Lower lobe of right lung (tissue), 2 donors: ENCODE measurements at places on chromosomes 5 and 9. TPM values are rescaled to one million over a fixed set of nuclear protein-coding genes. Genes with fewer than 3 reads are reported as not detected.
A peak's percentile ranks its signal among the peaks of the same experiment; 100 is the strongest.

Gene HAPLN1
- total RNA-seq = 0.21 TPM

Gene ADAMTSL2
- total RNA-seq = 10.1 TPM

Gene FOXD4
- 0.32 TPM for total RNA-seq

Gene RNF183
- not detected for total RNA-seq

- no peak overlapping the region for H3K4me3 ChIP-seq
- peaks cover 94% of the 10 kb centered on the region for H3K4me1 ChIP-seq
- H3K27ac ChIP-seq = peak overlapping the region; percentile 76
- no peaks in the 10 kb centered on the region for H3K27me3 ChIP-seq
- DNase-seq = peak; percentile 59
- H3K36me3 ChIP-seq = peaks cover 4% of the 10 kb centered on the region
These were observed 27.5 kb downstream of the B4GALT1 start for GRCh38 chr9:33139421-33140228.

GRCh38 chr5:76294573-76294972 lies 108.5 kb upstream of the IQGAP2 start:
- no peak overlapping the region for H3K4me3 ChIP-seq
- H3K36me3 ChIP-seq = no peaks in the 10 kb centered on the region
- DNase-seq = no peak
- peaks cover 15% of the 10 kb centered on the region for H3K4me1 ChIP-seq
- H3K27ac ChIP-seq = no peak overlapping the region
- no peaks in the 10 kb centered on the region for H3K27me3 ChIP-seq

DNA sequence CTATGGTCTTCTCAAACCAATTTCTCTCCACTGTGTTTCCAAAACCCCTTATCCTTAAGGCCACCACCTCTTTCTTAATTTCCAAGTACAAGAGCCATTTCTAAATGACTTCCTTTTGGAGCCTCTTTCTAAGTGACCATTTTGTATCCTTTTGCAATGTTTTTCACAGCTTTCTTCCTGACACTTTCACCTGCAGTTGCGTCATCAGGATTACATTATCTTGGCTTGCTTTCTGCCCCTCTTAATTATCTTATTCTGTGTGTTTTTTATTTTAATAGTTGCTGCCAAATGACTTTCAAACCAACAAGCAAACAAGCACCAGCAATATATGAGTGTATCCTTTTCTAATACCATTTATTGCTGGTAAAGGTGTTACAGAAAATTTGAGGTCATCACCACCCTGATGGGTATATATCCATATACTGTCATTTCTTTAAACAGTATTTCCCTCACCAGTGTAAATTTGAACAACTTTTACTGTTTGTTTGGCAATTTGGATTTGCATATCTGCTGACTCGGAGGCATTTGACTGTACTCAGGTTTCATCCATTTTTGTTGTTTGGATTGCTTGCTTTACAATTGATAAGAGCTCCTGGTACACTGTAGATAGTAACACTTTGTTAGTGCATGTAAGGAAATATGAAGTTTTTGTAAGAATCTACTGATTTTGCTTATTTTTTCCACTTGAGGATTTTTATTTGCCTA lies 5.4 kb upstream of the ANXA1 start:
- no peaks in the 10 kb centered on the region for H3K36me3 ChIP-seq
- no peak overlapping the region for H3K4me3 ChIP-seq
- peaks cover 55% of the 10 kb centered on the region for H3K4me1 ChIP-seq
- DNase-seq = no peak
- H3K27me3 ChIP-seq = no peaks in the 10 kb centered on the region
- H3K27ac ChIP-seq = no peak overlapping the region

DNA sequence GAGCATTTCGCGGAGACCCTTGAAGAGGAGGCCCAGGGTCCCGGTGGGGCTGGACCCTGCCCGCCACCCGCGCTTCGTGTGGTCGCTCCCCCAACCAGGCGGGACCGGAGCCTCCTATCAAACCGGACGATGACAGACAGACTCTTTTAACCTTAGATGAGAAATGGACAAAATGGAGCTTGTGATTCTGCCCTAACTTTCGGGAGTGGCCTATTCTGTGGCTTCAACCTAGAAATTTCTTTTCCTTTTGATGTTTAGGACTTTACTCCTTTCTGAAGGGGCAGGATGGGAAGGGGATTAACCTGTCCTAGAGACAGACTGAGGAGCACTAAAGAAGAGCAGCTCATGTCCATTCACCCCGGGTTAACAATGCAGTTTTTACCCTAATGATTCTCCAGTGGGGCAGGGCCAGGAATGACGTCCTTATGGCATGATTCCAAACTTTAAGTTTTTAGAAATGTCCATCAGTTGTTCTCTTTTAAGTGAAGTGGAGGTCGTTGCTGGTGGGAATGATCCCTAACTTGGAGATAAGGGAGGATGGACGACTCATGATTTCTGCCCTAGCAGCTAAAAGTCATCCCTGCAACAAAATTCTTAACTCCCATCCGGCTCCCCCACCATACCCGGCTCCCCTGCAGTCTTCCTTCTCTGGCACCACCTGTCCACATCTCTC lies 1.0 kb downstream of the NIPSNAP3A start:
- DNase-seq = no peak
- peak overlapping the region; percentile 94 for H3K27ac ChIP-seq

- no peaks in the 10 kb centered on the region for H3K4me1 ChIP-seq
- no peaks in the 10 kb centered on the region for H3K27me3 ChIP-seq
- H3K27ac ChIP-seq = no peak overlapping the region
- H3K4me3 ChIP-seq = no peak overlapping the region
These were observed 251.5 kb downstream of the SLF1 start for GRCh38 chr5:94869921-94870320.
